ENCODE measurements at places on chromosomes 7 and 10.

DNA sequence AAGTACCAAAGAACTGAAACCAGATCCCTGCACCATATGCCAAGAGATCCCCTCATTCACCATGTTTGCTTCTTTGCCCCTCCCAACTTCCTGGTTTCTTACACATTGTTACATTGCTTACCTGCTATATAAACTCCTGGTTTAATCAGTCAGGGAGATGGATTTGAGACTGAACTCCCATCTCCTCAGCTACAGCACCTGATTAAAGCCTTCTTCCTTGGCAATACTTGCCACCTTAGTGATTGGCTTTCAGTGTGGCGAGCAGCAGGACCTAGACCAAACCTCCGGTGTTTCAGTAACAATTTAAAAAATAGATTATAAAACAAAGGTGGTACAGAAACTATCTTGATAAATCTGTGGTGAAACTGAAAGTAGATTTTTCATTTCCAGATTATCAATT, 122.6 kb downstream of the ST7 start:
- DNase-seq = no peak

GRCh38 chr10:104666106-104666505, 25.0 kb downstream of the SORCS3 start:
- no peak for DNase-seq

GRCh38 chr10:43778571-43778970, 129.9 kb upstream of the ZNF32 start:
- DNase-seq = no peak

GRCh38 chr10:132423966-132424861, 27.2 kb downstream of the PWWP2B start:
- DNase-seq = no peak

DNA sequence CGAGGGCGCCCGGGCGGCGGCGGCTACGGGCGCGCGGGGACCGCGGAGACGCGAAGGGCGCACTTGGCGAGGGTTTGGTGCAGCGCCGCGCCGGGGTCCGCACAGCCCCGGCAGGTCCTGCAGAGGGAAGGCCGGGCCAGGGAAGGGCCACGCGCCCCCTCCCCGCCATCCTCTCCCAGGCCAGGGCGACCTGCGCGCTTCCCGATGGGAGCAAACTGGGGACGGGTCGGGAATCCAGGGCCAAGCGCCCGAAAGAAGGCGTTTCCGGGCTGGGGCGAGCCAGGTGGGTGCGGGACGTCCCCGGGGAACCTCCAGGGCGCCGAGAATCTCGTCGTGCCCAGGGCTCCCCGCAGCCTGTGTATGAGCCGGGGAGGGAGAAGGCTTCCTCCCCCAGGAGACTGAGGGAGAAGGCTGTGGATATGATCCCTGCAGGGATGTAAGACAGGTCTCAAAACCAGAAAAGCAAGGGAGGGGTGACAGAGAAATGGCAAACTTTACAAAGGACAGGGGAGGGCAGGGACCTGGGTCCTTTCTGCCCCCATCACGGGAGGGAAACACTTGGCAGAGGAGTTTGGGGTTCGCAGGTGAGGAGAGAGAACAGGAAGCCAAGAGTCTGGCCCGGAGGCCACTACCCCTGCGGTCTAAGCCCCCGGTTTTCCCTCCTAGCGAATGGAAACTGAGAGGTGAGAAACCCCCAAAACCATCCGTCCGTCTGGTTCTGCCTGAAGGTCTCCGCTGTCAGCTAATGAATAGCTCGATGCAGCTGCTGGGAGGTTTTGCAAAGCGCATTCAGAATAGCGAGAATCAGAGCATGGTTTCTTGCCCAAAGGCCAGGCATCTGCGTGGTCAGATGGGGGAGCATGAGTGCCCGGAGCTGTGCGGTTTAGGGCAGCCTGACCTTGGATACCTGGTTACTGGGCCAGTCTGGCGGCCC, 674 bp downstream of the AMZ1 start:
- no peak for DNase-seq

DNA sequence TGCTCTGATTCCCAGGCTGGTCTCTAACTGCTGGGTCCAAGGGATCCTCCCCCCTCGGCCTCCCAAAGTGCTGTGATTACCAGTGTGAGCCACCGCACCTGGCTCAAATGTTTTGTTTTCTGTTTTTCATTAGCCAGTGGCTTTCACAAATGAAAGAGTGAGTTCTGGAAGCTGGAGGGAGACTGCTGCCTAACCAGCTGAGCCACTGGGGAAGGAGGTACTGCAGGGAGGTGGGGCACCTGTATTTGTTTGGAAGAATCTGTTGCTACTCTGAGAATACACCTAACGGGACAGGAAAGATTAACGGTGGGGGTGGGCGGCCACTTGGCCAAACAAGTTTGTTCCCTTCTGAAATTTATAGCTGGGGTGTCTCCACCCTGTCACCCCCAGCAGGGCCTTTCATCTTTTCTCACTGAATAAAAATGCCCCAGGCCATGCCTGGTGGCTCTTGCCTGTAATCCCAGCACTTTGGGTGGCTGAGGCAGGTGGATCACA, 4.7 kb downstream of the STOX1 start:
- DNase-seq = no peak

DNA sequence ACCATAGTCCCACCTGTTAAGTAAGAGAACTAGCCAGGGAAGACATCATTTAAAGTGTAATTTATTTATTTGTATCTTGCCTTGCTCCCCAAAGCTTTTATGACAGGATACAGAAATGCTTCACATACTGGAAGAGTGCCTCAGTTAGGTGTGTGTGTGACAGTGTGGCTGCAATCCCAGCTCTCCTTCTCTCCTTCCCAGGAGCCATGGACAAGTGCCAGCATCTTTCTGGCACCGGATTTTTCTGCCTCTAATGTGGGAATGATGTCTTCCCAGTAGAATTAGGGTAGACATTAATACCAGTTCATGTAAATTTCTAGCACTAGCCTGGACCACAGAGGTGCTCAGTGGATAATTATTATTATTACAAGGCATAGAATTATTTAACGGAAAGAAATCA, 30.3 kb upstream of the ATXN7L1 start:
- no peak for DNase-seq

- DNase-seq = no peak
Measured at GRCh38 chr7:131425992-131426391, 98.3 kb downstream of the MKLN1 start.

- peak; percentile 19 for DNase-seq
Measured at GRCh38 chr7:131861620-131862346, 305.4 kb upstream of the PODXL start.

GRCh38 chr10:35691522-35692236, 49.6 kb upstream of the FZD8 start:
- DNase-seq = peak; percentile 71

GRCh38 chr10:36126076-36126475, 484.0 kb upstream of the FZD8 start:
- no peak for DNase-seq

DNA sequence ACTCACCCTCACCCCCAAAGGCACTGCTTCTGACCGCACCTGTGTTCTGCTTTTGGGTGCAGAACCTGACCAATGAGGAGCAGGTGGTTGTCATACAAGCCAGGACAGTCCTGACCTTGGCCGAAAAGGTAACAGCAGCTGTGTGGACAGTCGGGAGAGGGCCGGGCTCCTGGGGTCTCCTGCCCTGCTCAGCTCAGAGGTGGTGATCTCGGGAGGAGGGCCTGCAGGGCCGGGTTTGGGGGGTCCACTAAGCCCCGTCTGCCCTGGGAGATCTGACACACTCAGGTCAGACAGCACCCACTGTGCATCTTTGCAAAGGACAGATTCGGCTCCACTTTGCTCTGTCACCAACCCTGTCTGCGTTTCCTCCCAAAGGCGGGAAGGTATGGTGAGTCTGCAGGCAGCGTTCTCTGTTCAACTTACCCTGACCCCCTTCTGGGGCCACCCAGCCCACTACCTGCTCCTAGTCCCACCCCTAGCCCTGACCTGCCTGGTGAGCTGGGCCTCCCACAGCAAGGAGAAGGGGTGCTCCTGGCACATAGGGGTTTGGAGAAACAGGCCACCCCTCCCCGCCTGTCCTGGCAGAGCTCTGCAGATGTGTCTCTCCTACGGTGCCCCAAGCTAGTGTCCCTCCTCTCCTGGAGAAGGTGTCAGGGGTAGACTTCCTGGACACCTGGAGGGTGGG, 33.7 kb upstream of the DPYSL4 start:
- DNase-seq = no peak

GRCh38 chr10:71708301-71708703, 11.3 kb downstream of the C10orf105 start:
- DNase-seq = peak; percentile 12

DNA sequence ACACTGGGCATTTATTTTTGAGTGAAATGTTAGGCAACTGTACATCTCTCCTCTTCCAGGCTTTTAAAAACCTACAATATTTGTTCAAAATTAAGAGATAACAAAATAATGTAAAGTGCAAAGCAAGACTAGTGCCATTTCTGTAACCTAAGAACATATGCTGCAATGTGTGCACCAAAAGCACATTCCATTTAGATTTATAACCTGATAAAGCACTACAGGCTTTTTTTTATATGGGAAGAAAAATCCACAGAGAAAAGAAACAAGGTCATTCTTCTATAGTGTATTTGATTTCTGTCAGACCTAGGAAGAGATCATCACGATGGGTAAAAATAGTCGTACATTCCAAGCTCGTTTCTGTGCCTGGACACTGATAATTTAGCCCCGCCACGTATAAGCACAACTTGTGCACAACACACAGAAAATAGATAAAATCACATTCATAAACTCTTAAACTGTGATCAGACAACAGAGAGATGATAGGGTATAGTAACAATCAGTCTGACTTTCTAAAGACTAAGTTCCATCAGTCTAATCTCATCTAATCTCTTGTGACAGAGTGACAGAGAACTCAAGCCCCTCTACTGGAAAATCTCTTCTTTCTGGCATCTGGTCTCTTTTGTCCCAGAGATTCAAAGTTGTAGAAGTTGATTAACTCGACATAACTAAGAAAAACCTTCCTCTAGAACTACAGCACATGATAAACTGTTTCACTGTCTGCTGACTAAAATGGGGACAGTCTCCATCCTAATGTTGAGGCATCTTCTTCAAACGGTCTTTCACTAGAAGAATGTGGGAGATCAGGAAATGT, 6.7 kb downstream of the LAMB1 start:
- DNase-seq = no peak

DNA sequence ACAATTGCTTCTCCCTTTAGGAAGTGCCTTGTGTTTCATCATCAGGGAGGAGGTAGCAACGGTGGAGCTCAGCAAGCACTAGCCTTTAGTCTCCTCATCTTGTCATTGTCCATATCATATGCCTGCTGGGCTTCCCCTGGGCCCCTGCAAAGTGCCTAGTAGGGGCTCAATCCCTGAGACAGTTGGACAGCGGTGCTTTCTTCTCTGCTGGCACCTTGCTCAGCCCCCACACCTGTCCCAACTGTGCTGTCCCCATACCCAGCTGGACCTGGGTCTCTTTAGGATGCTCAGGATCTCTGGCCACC, 5.5 kb downstream of the SMARCD3 start:
- DNase-seq = no peak

DNA sequence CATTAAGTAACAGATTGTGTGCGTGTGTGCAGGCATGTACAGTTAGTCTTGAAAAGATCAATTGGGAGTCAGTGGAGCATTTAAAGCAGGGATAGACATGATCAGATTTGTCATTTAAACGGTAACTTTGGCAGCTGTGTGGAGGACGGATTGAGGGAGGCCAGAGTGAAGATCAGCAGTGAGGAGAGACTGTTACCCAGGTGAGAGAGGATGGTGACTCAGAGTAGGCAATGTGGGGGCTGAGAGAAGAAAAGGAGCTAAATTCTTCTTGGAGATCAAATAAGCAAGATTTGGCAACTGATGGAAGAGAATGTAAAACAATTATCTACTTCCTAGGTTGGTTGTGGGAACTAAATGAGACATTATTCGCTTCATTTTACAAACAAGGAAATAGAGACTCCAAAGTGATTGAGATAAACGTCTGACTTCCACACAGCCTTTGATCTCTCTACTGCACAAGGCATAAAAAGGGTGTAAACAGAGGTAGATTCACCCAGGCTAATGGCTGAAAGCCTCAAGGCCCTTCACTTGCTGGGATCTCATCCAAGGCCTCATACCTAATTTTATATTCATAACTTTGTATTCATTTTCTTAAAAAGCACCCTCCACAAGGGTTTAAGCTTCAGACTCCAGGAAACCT, 665.1 kb upstream of the GALNT17 start:
- no peak for DNase-seq

- DNase-seq = peak; percentile 57
Measured at GRCh38 chr7:137354396-137354795, 10.9 kb upstream of the PTN start.

All from NCI-H2081 (cell line).